ENCODE measurements at places on chromosomes 3 and 15.

DNA sequence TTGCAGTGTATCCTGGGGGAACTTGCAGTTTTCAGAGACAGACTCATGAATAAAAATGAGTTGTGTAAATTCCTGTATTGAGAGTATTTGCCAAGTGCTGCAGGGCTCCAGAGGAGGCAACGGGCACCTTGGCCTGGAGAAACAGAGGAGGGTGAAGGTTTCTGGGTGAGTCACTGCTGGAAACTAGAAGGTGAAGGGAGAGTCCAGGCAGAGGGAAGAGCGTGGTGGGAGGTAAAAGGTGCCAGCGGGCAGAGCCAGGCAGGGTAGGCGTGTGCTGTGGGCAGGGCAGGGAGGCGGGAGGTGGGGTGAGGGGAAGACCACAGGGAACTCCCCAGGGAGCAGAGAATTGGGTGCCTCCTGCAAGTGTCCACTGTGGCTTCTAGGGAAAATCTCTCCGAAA, 120.8 kb downstream of the SLCO3A1 start:
- DNase-seq: no peak

- DNase-seq: no peak
Measured at GRCh38 chr3:45597581-45597980, 3.0 kb downstream of the LIMD1 start.

DNA sequence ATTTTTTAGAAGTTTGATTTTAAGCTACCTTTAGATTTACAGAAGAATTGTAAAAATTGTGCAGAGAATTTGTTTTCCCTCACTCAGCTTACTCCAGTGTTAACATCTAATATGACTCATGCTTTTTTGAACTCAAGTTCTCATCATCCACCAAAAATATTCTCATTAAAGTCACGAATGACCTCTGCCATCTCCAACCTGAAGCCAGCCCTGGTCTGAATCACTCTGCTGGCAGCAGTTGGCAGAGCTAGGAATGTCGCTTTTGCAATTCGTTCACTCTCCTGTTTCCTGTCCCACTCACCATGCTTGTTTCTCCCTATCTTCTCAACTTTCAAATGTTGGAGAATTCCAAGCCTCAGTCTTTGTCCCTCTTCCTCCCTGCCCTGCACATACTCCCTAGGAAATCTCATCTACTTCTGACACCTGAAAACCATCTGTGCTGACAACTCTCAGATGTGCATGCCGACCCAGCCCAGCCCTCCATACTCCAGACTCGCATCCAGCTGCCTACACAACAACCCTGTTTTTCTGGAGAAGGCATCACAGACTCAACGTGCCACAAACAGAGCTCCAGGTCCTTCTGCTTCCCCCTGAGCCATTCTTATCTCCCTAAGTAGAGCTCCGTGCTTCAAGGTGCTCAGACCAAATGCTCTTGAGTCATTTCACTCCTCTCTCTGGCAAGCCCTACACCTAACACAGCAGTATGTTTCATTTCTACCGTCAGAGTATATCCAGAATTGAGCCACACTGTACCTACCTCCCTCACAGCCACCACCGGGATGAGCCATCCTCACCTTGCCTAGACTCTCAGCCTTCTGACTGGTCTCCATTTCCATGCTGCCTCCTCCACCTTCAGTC, 24.9 kb downstream of the PRR23E start:
- no peak for DNase-seq

GRCh38 chr15:78243058-78243457, 8.7 kb upstream of the ACSBG1 start:
- DNase-seq: no peak

DNA sequence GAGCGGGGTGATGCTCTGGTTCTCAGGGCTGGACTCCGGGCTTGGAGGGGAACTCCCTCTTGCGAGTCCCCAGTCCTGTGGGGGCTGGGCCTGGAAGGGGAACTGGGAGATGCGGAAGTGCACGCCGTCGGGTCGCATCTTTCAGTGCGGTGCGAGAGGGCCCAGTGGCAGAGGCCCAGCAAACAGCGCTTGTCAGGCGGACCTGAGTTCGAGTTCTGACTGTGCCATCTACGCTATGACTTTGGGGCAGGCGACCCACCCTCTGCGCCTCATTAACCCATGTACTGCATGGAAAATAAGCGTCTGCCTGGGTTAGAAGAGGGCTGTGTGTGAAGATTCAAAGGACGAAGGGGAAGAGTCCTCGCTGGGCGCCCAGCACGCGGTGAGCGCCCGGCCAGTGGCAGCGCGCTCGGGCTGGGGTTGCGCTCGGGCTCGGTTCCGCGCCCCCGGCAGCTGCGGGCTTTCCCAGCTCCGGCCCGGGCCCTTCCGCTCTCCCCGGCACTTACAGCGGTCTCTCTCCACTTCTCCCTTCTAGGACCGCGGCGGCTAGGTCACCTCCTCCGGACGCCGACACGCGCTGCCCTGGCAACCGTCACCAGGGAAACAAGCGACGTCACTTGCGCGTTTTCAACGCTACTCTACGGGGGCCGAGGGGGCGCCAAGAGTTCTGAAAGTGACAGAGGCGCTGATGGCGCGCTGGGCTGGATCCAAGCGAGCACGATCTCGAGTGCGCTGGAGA, at the start of gene CCDC13:
CCDC13 (minus strand) TSS at position 584 of the 739 bp plus-strand sequence. CDS start 14,908 bp downstream, outside the sequence.
- DNase-seq: peak; percentile 90

DNA sequence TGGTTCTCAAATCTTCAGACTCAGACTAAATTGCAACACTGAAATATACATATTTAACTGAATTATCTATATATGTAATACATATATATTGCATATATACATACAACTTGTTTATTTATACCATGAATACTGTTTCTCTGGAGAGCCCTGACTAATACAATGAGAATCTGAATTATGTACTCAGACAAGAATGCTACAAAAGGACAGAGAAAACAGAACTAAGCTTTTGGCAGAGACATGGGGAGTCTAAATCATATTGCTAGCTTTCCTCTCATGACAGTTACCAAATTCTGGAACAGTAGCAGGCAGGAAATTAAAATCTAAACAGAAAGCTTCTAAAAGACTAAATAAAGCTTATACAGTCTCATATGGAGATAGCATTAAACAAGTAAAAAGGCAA, 142.4 kb upstream of the KCNMB2 start:
- no peak for DNase-seq

GRCh38 chr3:156620901-156621300, 53.5 kb upstream of the TIPARP start:
- no peak for DNase-seq

DNA sequence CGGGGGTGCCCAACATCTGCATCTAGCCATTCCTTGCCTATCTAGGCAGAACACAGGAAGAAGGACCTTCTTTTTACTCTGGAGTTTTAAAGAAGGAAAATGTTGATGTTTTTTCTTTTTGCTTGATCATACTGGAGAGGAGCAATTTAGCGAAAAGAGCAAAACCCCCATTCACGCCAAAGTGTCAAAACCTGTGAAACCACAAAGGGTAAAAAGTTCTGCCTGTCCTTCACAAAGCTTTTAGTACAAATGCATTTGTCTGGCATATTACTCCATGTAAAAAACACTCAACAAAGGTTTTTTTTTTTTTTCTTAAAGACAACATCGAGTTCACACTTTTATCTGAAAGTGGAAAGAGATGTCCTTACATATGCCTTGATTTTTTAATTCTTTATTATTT, 214.2 kb upstream of the MRPL3 start:
- no peak for DNase-seq

- DNase-seq: no peak
Measured at GRCh38 chr3:77139624-77140023, 99.7 kb downstream of the ROBO2 start.

DNA sequence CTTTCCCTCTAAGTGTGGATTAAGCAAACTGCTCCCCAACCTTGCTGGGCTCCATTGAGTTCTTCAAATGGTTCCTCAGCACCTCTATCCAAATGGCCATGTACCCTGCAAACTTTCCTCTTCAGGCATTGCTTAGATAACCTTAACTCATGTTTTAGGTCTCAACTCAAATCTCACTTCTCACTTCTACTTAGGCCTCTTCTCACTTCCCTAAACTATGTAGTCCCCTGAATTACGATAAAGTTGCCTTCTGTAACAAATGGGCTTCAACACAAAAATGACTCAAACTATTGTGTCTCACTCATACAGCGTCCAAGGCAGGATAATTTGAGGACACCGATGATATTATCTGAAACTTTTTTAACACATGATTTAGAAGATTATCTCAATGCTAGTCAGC, 62.4 kb upstream of the STAC start:
- DNase-seq: no peak

DNA sequence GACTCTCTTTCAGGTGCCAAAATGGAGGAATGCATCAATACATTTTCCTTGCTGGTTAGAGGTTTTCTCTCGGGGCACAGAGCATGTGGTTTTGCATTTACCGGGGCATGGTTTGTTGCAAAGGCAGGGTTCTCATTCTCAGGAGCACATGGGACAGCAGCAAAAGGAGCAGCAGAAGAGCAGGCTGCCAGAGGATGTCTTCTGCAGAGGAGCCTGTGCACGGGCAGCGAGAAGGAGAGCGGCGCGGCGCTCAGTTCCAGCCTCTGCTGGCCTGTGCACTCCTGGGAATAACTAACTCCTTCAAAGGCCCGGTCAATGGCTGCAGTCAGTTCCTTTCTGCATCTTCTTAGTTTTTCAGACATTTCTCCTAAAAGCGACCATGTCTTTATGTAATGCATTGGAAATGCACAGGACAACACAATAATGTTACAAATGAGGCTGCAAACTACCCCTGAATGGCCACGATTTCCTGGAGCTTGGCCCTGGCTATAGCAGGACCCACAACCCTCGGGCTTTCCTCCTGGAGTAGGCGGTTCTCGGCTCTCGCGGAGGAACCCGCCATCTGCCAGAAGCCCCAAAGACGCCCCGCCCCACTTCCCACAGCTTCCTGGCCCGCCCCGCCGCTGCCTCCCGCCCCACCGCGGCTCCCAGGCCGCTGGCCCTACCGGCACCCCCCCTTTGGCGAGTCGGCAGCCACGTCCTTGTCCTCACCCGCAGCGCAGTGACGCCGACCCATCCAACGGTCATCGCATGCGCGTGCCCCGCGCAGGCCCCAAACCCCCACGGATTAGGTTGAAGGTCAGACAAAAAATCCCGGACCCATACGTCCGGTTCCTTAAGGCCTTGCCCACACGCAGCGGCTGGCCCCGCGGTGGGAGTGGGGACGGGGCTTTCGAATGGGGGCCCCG, at the start of gene C3orf62:
C3orf62 (minus strand) TSS at position 758 of the 908 bp plus-strand sequence; CDS start at position 398, 360 bp downstream.
- peak; percentile 70 for DNase-seq

DNA sequence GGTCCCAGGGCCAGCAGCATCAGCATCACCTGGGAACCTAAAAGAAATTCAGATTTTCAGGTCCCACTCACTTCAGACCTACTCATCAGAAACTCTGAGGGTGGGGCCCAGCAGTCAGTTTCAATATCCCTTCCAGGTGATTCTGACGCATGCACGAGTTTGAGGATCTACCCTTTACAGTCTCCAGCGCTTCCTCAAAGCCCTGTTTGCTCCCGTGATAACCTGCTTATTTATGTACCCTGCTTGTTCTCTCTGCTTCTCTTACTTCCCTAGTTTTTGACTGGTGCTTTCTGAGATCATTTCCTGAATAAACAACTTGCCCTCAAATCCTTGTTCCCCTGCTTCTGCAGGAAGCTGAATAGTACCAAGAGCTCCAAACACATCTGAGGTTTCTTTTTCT, 245.3 kb downstream of the ZNF621 start:
- no peak for DNase-seq

DNA sequence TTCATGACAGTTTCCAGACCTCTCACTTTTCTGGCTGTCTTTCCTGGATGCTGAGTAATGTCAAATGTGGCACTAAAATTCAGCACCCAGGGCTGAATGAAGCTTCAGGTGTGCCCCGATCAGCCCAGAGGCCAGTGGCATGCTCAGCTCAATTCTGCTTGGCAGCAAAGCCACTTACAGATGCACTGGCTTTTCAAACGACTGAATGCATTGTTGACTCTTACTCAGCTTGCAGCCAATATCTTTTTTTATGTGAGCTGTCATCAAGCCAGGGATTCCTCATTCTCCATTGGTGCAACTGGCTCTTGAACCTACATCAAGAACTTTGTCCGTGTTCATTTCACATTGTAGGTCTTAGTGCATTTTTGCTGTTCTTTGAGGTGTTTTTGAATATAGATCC, 60.7 kb downstream of the ZDHHC19 start:
- no peak for DNase-seq

GRCh38 chr3:137988152-137988551, 21.8 kb upstream of the CLDN18 start:
- DNase-seq: no peak

DNA sequence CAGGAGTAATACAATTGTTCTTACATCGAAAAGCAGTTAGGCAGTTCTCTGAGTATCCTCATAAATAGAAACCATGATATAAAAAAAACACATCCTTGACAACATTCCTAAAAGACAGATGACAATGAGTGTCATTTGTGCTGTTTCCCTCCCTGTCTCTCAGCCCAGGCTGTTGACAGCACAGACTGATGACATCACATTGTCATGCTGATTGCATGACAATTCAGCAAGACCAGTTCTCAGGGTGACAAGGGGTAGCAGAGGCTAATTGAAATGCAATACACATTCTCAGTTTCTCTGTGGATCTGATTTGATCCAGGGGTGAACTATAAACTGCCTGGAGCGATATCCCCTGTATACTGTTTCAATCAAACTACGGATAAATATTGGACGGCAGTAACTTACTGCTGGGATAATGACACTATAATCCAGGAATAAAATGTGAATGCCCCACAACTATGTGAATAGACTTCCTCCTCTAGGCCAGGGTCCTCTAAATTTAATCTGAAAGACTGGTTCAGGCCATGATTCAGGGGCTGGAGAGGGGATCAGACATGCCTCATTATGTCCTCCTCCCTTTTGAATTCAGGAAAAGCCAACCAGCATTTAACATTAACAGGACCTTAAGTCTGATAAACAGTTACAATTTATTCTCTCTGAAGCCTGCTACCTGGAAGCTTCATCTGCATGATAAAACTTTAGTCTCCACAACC, 16.7 kb upstream of the EIF1B start:
- DNase-seq: no peak

DNA sequence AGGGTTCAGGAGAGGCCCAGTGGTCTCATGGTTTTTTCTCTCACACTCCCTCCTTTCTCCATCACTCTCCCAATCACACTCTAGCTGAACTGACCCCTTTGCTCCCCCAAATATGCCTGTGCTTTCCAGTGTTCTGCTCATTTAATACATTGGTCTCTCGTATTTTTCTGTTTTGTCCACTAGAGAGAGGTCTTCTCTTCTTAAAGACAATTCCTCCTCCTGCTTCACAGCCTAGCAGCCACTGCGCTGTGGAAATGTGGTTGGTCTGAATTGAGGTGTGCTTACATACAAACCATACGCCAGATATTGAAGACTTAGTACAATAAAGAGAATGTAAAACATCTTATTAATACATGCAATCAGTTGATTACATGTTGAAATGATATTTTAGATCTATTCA, 60.6 kb upstream of the XCR1 start:
- no peak for DNase-seq

DNA sequence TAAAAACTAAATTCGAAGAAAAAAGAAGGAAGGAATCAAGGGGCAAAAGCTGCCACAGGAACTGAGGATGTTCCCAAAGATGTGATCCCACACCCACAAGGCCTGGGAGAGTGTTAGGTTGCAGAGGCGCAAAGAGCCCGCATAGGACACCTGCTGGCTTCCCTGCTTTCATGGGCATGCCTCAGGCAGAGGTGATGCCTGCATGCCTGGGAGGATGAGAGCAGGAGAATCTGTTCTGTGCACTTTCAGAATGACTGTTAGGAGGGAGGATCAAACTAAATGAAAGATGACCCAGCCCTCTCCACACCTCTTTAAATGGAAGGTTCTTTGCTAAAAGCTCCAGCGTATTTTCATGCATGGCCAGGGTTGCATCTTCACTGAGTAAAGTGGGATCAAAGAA, 162.4 kb downstream of the PLCL2 start:
- no peak for DNase-seq

GRCh38 chr15:69160141-69160993, at the start of gene GLCE:
GLCE (plus strand) TSS chr15:69160635; CDS start chr15:69255807, 95,172 bp downstream.
- DNase-seq: peak; percentile 94

Data from CD4-positive, alpha-beta T cell treated with Interleukin-10 for 1 hour (primary cell).